ENCODE measurements at places on chromosomes 4 and X.

GRCh38 chr4:13627178-13627605, 333 bp downstream of the BOD1L1 start:
- no peak for DNase-seq

GRCh38 chr4:118761397-118762016, 74.4 kb downstream of the SEC24D start:
- no peak for DNase-seq

- DNase-seq, result no peak
These were observed 435.8 kb upstream of the CPEB2 start for GRCh38 chr4:14566518-14566917.

- DNase-seq, result no peak
These were observed 3.4 kb downstream of the ATOH1 start for GRCh38 chr4:93831716-93832496.

DNA sequence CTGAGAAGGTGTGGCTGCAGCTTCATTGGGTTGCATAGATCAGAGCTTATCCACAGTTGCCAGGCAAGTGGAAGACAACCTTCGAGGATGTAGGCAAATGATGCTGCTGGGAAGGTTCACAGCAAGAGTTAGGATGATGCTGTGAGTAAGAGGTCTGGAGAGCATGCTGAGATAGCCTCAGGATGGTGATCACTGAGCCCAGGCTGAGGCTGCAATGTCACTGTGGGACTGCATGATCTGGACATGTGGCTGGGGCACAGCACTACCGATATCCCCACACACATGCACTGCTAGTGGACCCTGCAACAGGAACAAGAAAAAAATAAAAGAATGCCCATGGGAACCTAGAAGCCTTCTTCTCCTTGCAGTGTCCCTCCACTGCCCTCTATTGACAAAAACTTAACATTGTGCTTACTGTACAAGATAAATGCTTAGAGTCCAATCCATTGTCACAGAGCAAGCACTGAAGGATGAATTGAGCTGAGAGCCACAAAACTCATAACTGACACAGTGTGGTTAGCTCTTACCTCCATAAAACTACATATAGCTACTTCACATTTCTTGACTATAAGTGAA, 105.6 kb downstream of the CNKSR2 start:
- no peak for DNase-seq

DNA sequence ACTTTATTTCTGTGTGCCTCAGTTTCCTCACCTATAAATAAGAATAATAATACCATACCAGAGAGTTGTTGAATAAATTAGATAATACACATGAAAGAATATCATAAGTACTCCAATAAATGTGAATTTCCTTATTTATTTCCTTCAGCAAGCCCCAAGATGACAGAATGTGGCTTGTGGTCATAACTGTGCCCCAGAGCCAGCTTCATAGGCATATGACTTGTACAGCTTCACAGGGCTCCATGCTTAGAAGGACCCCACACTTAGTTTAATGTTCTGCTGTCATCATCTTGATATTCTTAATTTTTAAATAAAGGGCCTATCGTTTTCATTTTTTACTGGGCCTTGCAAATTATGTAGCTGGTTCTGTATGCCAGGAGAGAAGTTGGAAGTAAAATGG, 25.3 kb downstream of the VSIG4 start:
- no peak for DNase-seq

All from CD4-positive, alpha-beta T cell treated with Interleukin-4 for 1 hour (primary cell).